NCI-H2107 (cell line): ENCODE measurements at places on chromosomes 16 and 17.

GRCh38 chr17:30170415-30170987, 53.9 kb downstream of the NSRP1 start:
- DNase-seq, result no peak

DNA sequence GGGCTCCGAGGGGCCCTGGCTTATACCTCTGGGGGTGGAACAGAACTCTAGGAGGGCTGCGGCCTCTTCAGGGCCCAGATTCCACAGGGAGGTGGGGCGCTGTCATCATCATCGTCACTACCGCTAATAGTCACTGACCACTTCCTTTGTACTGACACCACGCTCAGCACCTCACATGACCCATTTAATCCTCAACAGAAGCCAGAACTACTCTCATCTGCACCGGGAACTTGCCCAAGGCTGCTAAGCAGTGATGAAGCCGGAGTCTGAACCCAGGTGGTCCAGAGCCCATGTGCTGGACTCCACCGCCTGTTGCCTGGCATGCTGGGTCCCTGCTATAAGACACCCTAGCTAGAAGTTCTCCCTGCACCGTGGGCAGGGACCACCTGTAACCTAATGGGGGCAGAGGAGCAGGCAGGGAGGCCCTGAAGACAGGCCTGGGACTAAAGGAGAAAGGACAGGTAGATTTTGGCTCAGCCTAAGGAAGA, 12.0 kb downstream of the UNC13D start:
- DNase-seq, result no peak

DNA sequence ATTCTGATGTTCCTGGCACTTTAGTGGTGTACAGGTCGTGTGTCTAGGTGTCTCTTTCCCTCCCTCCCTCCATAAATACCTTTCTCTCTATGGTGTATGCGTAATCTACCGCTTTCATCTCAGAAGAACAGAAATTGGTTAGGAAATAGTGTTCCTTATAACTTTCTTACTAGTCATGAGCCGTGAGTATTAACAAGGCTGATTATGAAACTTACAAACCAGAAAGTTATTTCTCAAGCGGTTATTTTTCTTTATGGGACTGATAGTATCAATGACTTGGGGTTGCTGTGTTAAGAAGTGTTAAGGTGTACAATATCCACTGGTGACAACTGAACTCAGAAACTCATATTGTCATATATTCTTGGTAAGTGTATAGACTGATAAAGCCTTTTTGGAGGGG, 13.2 kb upstream of the MYH11 start:
- no peak for DNase-seq

DNA sequence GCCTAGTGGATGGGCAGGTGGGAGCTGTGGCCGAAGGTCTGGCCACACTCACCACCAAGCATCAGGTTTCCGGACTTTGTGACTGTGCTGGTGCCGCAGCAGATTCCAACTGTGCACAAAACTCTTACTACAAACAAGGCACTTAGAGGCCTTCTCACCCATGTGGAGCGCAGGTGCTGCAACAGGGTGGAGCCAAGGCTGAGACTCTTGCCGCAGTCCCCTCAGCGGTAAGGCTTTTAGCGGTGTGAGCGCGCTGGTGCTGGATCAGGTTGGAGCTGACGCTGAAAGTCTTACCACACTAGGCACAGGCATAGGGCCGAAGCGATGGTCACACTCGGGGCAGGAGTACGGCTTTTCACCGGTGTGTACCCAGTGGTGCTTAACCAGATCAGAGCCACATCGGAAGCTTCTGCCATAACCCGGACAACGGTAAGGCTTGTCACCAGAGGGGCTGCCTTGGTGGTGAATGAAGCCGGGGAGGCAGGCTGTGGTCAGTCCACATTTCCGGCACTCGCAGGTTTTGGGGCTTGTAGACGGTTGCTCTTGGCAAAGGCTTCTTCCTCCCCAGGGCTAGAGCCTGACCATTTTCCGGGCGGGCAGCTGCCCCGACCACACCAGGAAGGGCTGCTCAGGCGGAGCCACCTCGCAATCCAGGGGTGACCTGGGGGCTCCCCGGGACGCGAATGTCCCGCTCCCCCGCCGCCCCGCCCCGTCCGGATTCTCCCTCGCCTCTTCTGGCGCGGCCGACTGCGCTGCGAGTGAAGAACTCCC, 1.0 kb upstream of the ARMC5 start:
- DNase-seq, result no peak

DNA sequence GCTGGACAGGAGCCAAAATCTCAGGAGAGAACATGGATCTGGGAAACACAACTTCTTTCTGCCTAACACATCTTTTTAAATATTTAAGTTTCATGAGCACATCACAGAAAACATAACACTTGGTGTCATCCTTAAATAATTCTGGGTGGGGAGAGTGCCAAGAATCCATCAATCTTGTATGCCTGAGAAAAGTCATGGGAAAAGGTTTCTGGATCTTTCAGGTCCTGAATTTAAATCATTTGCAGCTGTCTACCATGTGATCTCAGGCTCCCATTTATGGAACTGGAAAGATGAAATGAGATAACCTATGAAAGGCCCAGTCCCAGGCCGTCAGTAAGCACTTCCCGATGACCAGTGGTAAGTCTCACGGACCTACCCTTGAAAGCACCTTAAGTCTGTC, 15.1 kb downstream of the CDH11 start:
- no peak for DNase-seq

GRCh38 chr17:18182110-18182977, 1.3 kb upstream of the ALKBH5 start:
- DNase-seq, result no peak

DNA sequence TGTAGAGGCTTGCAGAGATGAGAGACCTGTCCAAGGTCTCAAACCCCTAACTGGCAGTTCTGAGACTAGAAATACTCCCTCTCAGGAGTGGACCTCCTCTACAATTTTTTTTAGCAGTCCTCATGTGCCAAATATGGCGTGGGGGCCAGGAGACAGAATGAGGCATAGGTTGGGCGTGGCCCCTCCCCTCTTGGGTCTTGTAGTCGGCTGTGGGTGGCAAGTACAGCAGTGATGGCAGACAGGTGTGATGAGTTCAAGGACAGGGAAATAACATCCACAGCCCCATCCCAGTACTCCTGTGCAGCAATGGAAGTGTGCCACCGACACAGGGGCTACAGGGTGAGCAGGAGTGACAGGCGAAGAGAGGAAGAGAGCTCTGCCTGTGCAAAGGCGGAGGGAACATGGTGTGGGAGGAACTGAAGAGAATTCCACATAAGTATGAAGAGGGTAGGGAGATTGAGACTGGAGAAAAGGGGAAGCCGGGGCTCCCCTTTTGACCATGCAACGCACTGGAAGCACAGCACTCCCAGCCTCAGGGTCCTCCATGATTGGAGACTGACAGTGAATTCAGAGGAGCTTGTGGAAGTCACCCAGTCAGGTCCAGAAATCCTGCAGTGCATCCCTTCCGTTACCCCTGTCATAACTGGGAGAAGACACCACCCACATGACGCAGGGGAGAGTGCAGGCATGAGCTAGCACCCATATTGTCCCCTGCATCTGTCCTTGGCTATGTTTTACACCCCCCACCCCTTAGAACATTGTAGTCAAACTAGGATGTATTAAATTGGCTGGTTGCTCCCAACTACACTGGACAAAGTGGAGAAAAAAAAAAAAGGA, 14.8 kb upstream of the CETP start:
- DNase-seq, result no peak

GRCh38 chr16:66070140-66070917, 296.2 kb upstream of the CDH5 start:
- DNase-seq, result no peak

DNA sequence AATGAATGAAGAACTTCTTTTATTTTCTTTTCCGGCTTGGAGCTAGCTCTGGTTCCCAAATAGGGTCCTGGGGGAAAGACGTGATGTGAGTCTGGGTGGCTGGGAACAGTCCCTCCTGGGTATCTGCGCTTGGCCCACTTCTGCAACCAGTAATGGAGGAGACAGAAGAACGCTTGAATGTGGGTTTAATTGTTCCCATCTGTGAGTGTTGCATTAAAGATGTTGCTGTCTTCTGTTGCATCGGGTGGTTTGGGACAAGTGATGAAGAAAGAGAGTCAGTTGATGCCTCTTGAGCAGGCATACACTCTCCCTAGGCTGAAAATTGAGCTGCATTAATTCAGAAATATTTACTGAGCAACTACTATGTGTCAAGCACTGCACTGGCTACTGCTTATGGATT, 511.1 kb downstream of the CDH13 start:
- DNase-seq, result no peak

GRCh38 chr17:40850293-40850972, 16.6 kb downstream of the KRT12 start:
- DNase-seq, result no peak

- DNase-seq, result no peak
Observed at GRCh38 chr17:33389504-33390135, 96.5 kb upstream of the ASIC2 start.

DNA sequence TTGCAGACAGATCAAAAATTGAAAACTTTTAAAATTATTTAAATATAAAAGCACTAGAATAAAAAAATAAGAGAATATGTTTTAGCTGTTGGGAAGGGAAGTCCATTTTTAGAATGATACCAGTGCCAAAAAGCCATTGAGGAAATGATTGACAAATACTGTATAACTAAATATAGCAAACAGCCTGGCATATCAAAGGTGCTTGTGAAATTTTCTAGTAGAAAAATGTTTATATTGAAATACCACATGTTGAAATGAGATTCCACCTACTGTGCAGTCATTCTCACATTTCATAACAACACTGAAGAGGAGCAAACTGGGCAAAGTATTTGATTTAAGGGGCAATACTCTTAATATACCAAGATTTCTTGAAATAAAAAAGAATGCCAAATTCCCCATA, 183.5 kb downstream of the PHKB start:
- no peak for DNase-seq

GRCh38 chr17:33214996-33215395, 78.1 kb downstream of the ASIC2 start:
- DNase-seq, result no peak

- peak; percentile 39 for DNase-seq
Observed at GRCh38 chr16:24670623-24671454, 58.6 kb upstream of the TNRC6A start.

GRCh38 chr17:5898406-5898805, 171.8 kb upstream of the WSCD1 start:
- no peak for DNase-seq

DNA sequence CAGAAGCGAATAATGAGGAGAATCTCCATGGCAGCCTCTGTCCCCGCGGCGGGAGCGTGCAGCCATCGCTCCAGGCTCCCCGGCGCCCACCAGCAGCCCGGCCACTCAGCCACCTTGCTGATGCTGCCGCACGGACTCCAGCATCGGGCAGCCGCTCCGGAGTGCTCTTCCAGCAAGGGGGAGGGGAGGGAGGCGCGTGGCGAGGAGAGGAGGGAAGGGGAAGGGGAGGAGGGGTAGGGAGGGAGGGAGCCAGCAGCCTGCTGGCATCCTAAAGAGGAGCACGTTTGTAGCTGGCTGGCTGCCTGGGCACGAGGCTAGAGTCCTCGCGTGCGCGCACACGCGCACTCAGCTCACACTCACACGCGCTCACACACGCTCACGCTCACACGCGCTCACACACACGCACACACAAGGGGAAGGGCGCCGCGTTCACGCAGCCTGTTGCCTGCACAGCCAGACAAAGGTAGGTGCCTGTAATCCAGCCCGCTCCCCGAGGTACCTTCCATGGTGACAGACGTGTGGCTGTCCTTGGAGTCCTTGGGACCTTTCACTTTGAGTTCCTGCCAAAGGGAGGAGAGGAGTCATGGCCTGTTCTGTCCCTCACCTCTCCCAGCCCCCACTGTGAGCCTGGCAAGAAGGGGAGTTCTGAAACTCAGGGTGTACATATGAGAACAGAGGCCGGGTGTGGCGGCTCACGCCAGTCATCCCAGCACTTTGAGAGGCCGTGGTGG, 82.1 kb downstream of the TIMM22 start:
- no peak for DNase-seq

DNA sequence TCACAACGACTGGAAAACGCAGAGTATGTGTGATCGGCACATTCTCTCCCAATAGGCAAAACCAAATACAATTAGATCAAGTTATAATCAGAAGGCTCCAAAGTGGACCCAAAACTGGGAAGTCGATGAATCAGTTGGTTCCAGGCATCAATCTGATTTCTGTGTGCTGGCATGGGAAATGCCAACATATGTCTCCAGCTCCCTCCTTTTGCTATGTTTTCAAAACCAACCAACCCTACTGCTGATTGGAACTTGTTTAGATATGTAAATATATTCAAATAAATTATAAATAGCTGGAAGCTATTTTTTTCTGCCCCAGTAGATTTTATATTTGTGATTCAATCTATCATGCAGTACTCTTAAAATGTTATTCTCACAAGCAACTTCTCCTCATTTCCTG, 284.2 kb downstream of the HS3ST3B1 start:
- DNase-seq, result no peak

DNA sequence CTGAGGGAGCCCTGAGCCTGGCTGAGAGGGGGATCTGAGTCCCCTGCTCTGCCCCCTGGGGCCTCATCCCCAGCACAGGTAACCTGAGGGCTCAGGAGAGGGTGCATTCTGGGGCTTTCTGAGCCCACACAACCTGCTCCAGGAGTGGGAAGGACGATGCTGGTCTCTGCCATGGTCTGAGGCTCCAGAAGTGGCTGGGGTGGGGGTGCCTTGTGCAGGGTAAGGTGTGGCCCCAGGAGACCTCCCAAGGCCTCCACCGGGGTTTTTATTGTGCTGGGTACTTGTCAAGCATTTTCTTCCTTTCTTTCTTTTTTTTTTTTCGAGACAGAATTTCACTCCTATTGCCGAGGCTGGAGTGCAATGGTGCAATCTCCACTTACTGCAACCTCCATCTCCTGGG, 300 bp downstream of the CTRB1 start:
- DNase-seq, result no peak

- no peak for DNase-seq
Observed at GRCh38 chr16:77223184-77223583, 24.0 kb downstream of the SYCE1L start.

DNA sequence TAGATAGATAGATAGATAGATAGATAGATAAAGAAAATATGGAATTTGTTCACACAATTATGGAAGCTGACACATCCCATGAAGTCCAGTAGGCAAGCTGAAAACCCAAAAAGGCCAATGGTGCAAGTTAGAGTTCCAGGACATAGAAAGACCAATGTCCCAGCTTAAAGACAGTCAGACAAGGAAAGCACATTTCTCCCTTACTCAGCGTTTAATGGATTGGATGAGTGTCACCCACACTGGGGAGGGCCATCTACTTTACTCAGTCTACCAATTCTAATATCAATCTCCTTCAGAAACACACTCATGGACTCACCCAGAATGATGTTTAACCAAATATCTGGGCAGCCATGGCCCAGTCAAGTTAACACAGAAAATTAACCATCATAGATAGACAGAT, 327.7 kb upstream of the CDH11 start:
- DNase-seq, result no peak

DNA sequence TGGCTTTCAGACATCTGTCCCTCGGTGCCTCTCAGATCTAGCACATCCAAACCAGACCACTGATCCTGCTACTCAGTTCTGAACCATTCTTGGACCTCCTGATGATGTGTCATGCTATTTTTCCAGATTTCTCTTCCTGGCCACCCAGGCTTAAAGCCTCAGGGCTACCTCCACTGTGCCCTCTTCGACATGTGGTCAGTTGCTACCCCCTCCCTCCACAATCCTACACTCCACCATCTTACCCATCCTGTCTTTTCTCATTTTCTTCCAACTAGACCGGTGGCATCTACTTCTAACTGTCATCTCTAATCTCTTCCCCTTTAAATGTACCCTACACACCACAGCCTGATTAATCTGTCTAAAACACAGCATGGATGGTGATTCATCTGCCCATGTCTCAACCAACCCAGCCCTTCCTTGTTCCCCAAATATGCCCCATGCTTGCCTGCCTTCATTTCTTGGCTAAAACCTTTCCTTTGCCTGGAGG, 478.6 kb downstream of the SLC39A11 start:
- DNase-seq, result no peak

- DNase-seq, result peak; percentile 40
Observed at GRCh38 chr16:67260426-67261063, 11.8 kb downstream of the SLC9A5 start.

- DNase-seq, result no peak
Observed at GRCh38 chr16:17643935-17644334, 173.2 kb upstream of the XYLT1 start.
